NCI-H226 (cell line): ENCODE measurements at places on chromosomes 4 and X.

- no peak for DNase-seq
These were observed 214.8 kb downstream of the CRLF2 start for GRCh38 chrX:997631-998137.

DNA sequence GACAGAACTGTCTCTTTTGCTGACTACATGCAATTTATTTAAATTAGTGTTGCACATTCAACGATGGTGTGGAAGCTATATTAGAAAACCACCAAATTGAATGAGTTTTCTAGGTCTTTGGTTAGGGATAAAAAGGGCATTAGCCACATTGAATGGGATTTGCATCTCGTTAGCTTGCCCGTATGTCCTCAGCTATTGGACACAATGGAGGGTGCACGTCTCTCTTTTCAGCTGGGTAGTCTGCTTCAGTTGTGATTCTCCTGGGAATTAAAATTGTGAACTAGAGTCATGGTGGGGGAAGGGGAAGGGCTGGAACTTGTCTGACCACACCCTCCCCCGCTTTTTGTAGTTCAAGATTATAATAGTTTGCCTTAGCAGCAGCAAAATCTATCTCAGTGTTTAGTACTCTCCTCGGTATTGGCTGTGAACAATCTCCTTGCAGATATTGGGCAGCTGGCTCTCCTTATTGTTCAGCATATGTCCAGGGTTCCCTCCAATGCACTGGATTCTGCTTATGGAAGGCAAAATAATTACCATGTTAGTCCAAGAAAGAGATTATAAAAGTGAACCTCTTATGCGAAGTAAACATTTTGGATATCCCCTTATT is 23.3 kb downstream of the TRIM2 start:
- DNase-seq = no peak

- no peak for DNase-seq
These were observed 211.3 kb upstream of the FAT1 start for GRCh38 chr4:186934841-186935443.

DNA sequence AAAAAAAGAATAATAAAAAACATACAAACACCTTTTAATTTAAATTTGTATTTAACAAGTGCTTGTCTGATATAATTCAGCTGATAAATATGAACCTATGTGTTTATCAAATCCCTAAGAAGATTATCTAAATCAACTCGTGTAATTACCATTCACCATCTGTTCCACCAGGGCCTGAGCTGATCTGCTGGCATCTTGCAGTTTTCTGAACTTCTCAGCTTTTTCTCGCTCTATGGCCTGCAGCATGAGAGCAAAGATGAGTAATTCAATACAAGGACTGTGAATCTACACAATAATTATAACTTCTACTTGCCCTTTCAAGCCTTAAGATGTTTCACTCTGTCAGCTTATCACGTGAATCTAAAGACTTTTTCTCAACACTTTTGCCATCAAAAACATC is 709.7 kb downstream of the DMD start:
- DNase-seq = no peak

DNA sequence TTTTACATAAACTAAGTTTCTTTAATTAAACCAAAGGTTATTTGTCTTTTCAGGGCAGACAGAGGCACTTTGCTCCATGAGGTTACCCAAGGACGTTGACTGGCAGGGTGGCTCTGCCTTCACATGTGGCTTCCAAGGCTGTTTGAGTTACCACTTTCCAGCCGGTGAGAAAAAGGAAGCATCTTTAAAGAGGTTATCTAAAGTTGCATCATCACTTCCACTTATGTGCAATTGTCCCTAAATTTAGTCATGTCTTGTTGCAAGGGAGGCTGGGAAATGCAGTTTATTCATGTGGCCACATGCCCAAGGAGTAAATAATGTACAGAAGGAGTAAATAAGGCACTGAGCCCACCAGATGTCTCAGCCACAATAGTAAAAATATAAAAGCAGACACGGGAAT is 29.0 kb upstream of the RAP1GDS1 start:
- DNase-seq = no peak

DNA sequence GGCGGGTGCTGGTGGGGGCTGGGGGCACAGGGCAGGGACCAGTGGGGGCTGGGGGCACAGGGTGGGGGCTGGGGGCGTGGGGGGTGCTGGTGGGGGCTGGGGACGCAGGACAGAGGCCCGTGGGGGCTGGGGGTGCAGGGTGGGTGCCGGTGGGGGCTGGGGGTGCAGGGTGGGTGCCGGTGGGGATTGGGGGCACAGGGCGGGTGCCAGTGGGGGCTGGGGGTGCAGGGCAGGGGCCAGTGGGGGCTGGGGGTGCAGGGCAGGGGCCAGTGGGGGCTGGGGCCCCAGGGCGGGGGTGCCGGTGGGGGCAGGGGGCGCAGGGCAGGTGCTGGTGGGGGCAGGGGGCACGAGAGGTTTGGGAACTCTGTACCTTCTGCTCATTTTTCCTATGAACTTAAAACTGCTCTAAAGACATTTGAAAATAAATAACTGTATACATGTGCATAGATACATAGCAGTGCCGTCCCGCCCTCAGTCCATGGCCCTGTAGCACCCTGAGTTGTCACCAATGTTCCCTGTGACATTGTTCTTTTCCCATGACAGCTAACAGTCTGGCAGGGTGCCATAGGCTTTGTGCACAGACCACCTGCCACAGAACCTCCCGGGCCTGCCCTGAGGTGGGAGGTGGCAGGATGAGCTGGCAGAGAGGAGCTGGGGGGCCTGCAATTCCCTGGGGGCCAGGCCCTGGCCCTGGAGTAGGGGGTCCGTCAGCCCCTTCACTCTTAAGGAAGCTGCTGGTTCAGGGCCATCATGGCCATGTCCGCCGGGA is 35.6 kb upstream of the ADRA2C start:
- no peak for DNase-seq

DNA sequence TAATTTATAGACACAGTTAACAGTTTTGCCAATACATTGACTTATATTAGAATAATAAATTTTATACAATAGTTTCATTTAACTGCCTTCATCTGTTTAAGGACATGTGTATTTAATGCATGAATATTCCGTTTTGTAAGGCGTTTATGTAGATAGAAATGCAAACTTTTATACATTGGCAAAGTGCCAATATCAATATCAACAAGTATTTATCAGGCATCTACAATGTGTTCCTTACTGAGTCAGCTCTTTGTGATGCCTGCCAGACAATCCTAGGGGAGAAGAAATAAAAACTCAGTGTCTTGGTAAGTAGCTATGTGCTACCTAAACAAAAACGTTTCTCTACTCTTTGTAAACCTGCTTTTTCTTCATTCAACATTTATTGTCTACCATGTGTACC is 1142.2 kb downstream of the C4orf33 start:
- DNase-seq = no peak

GRCh38 chrX:13755254-13755653 is 20.7 kb downstream of the OFD1 start:
- no peak for DNase-seq

- DNase-seq = no peak
These were observed 13.8 kb downstream of the SH3BP2 start for GRCh38 chr4:2806390-2807355.

GRCh38 chr4:41991916-41992767 is 1.8 kb downstream of the SLC30A9 start:
- no peak for DNase-seq

- DNase-seq = no peak
These were observed 107.3 kb downstream of the PSAPL1 start for GRCh38 chr4:7327341-7327885.

GRCh38 chr4:24910499-24910898 is 2.3 kb downstream of the CCDC149 start:
- DNase-seq = no peak

- peak; percentile 24 for DNase-seq
These were observed 293.5 kb downstream of the ZNF674 start for GRCh38 chrX:46251755-46252154.

- DNase-seq = no peak
These were observed 306.8 kb downstream of the PDHA2 start for GRCh38 chr4:96146686-96147085.

DNA sequence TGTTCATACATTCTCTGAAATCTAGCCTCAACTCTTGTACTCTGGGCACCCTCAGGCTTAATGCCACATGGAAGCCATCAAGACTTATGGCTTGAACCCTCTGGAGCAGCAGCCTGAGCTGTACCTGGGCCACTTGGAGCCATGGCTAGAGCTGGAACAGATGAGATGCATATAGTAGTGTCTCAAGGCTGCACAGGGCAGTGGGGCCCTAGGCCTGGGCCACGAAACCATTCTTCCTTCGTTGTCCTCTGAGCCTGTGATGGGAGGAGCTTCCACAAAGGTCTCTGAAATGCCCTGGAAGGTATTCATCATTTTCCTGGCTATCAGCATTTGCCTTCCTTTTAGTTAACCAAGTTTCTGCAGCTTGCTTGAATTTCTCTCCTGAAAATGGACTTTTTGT is 1427.2 kb upstream of the PCDH10 start:
- DNase-seq = no peak

GRCh38 chr4:137853424-137853823 is 321.1 kb upstream of the PCDH18 start:
- DNase-seq = no peak
